Aortic smooth muscle cell (primary cell): ENCODE measurements at places on chromosomes 13 and 19. TPM values are rescaled to one million over a fixed set of nuclear protein-coding genes. Genes with fewer than 3 reads are reported as not detected.

The RAB20 gene
- total RNA-seq = 10.3 and 11.9 TPM in 2 replicates

The MAMSTR gene
- total RNA-seq = 0.50 and 0.53 TPM in 2 replicates

The CBY2 gene
- total RNA-seq = not detected in 2 replicates

The ZNF44 gene
- 10.7 and 14.2 TPM in 2 replicates for total RNA-seq

The FAM83E gene
- 0.25 and 1.3 TPM in 2 replicates for total RNA-seq

The COL5A3 gene
- 3.5 and 6.3 TPM in 2 replicates for total RNA-seq

The OR7A5 gene
- not detected in 2 replicates for total RNA-seq

The BRCA2 gene
- total RNA-seq = 3.5 and 6.2 TPM in 2 replicates

The SLC1A5 gene
- 30.6 and 48.9 TPM in 2 replicates for total RNA-seq

The ZNF112 gene
- total RNA-seq = 7.5 and 9.1 TPM in 2 replicates

The CD33 gene
- total RNA-seq = not detected in 2 replicates

The MAB21L1 gene
- 2.7 and 4.8 TPM in 2 replicates for total RNA-seq

The PMIS2 gene
- not detected in 2 replicates for total RNA-seq

The SPTBN4 gene
- 2.4 and 2.8 TPM in 2 replicates for total RNA-seq

The RASAL3 gene
- 0.06 and 0.13 TPM in 2 replicates for total RNA-seq
